Fibroblast of upper back skin (primary cell): ENCODE measurements at places on chromosomes 13 and 19.

GRCh38 chr13:38775085-38775484 lies 88.2 kb downstream of the FREM2 start:
- no peak for DNase-seq

GRCh38 chr19:50309396-50310125 lies 19.6 kb downstream of the KCNC3 start:
- DNase-seq: no peak

GRCh38 chr13:75691183-75691582 lies 55.1 kb downstream of the LMO7 start:
- no peak for DNase-seq

DNA sequence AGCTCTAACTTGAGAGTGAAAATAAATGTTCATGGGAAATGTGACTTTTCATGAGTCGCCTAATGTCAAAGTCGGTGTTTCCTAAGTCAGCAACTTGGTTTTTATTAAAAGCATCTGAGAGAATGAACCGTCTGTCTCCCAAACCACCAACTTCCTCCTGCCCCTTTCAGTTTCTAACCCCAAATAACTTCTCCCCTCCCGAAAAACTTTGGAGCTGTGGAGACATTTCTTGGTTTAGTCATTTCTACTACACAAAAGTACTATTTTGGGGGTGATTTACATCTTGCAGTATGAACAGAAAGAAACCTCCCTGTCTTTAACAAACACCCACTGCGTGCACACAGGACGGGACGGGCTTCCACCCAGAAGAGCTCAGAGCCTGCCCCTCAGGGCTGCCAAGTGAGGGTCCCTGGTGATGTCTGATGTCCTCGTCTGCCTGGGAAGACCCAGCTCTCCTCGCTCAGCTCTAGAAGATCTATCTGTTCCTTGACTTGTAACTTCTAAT lies 65.0 kb downstream of the RASA3 start:
- peak; percentile 85 for DNase-seq

- DNase-seq: no peak
Observed at GRCh38 chr19:10006752-10007323, 3.5 kb downstream of the COL5A3 start.

GRCh38 chr19:3343619-3344502 lies 22.5 kb upstream of the NFIC start:
- DNase-seq: peak; percentile 72

DNA sequence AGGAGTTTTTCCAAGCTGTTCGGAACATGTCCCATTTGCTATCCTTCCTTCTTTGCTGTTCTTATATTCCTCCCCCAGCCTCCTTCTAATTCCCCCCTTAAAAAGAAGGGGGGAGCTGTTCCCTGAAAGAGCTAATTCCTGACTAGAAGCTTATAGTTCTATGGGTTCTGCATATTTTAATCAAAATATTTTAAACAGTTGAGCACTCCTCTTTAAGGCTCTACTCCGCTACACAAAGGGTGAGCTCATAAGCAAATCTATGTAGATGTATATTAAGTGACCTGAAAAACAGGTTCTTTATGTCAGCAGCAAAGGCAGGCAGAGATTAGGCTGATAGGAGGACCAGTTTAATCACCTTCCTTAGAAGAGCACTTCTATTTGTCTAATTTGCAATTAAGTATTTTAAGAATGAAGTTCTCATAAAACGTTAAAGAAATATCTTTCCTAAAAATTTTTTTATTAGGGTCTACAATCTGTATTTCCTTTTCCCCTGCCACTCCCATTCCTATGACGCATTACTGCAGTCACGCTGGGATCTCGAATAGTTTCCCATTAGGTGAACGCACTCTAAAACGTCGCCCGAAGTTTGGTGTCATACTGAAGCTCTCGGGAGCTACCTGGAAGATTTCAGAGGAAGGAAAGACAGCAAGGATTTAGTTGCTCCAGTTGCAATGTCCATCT lies 5.2 kb downstream of the EFNB2 start:
- DNase-seq: no peak

DNA sequence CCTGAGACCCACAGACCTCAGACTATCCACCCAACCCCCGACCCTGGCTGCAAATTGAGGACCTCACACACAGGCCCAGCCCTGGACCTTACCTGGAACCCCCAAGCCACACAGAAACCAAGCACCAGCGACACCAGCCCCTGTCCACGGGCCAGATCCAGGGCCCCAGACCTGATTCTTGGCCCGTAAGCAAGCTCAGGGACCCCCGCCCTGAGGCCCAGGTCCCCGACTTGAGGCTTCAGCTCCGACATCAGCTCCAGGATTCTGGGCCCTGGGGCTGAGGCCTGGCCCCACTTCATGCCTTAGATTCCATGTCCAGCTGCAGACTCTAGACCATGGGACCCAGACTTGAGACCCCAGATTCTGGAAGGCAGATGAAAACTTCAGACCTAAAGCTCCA lies 6.3 kb downstream of the TTYH1 start:
- no peak for DNase-seq
